Dorsolateral prefrontal cortex (tissue), 122 donors: ENCODE measurements at places on chromosomes 3 and 15.
A peak's percentile ranks its signal among the peaks of the same experiment; 100 is the strongest.

- DNase-seq = no peak
These were observed 44.7 kb upstream of the NR2C2 start for GRCh38 chr3:14902719-14903118.

- DNase-seq = no peak
These were observed 5.7 kb downstream of the TMEM207 start for GRCh38 chr3:190444006-190444405.

DNA sequence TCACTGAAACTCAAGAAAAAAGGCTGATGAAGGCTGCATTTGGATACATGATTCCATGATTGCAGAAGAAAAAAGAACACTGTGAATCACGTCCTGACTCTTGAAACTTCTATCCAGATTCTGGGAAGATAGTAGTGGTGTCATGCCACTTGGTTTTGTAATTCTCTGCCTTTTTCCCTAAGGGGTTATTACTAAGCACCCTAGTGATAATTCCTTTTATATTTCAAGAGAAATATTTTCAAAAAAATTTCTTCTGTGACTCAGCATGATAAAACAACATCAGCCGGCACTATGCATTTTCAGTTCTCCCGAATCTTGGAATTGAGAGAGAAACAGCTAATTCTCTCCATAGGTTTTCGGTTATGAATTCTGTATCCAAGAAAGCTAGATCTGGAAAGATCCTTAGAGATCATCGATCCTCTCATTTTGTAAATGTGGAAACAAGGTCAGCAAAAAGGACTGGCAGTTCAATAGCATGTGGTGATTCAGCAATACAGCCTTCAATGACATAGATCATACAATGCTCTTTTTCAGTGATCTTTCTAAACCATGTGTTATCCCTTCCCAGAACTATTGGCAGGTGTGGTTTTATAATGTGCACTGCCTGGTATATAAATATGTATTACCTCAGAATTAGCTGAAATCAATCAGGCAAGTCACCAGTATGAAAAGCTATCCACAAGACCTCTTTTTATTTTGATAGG, 42.6 kb upstream of the TP63 start:
- no peak for DNase-seq

GRCh38 chr3:42159706-42160472, 68.7 kb downstream of the TRAK1 start:
- DNase-seq = no peak

DNA sequence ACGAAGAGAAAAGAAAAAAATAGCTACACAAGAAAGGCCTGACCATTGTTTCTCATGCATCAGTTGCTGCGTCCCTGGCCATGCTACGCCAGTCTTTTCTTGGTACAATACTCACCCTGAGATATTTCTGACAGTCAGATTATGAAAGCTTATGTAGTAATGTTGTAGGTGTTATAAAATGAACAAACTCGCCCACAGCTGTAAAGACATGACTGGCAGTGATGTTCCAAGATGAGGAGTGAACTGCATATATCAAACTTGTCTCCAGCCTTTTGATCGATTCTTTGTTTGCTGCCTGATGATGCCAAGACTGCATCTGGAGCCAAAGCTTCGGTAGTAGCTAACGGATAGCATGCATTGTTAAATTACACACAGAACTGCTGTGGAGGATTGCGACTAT, 822.7 kb downstream of the TUSC7 start:
- DNase-seq = no peak

GRCh38 chr3:143167969-143168854, 48.6 kb downstream of the CHST2 start:
- DNase-seq = no peak

GRCh38 chr15:66233487-66234415, 19.8 kb downstream of the MEGF11 start:
- peak; percentile 11 for DNase-seq

- DNase-seq = no peak
These were observed 8.2 kb upstream of the SNTN start for GRCh38 chr3:63644212-63644797.

GRCh38 chr3:176172492-176172891, 1024.8 kb downstream of the TBL1XR1 start:
- DNase-seq = no peak

DNA sequence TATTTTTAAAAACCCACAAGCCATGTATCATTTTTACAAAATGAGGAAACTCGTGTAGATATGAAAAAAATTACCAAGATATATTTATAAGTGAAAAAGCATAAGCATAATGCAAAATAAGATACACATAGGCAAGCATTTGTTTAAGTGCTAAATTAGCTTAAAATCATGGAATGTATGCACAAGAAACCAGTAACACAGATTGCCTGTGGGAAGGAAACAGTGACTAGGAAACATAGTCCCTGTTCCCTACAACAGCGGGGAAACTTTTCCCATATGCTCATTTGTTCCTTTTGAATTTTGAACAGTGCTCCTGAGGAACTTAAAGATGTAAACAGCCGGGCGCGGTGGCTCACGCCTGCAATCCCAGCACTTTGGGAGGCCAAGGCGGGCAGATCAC, 169.5 kb downstream of the PDE8A start:
- no peak for DNase-seq

- no peak for DNase-seq
These were observed 18.4 kb downstream of the GOLGB1 start for GRCh38 chr3:121730940-121731687.

- no peak for DNase-seq
These were observed 50.9 kb upstream of the CHRNB4 start for GRCh38 chr15:78691851-78692421.

- DNase-seq = no peak
These were observed 20.5 kb upstream of the ATP10A start for GRCh38 chr15:25883463-25884259.

DNA sequence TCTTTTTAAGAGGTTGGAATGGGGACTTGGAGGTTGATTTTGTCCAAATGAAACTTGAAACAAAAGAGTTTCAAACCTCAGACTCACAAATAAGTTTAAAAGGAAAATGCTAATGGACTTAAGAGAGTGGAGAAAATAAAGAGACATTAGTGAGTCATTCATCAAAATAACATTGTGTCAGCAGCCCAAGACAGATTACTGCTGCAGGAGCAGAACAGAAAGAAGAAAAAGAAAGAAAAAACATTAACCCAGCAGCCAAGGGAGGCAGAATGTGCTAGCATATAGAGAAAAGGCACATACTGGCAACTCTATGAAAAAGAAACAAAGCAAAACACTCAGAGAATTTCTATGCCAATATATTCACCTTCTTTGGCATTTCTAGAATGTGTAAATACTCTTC, 42.6 kb downstream of the ADAMTS9 start:
- no peak for DNase-seq

DNA sequence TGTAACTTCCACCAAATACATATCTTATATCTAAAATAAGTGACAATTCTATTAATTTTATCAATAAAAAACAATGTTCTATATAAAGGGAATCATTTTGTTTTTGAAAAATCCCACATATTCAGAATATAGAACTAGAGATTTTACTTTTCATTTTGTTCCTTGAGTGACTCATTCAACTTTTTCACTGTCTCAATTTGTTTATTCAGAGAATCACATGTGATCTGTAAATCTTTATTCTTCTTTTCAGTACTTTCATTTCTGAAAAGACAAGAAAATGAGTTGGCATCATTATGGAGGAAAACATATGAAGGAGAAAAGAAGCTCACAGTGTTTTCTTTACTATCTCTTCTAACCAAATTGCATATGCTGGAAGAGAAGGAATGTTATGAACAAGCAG, 35.0 kb downstream of the CIP2A start:
- DNase-seq = no peak

- DNase-seq = peak; percentile 60
These were observed 28.7 kb upstream of the RPS17 start for GRCh38 chr15:82568986-82569385.

GRCh38 chr15:36899696-36900095, 200.7 kb downstream of the MEIS2 start:
- DNase-seq = no peak

- no peak for DNase-seq
These were observed 32.2 kb upstream of the DPPA4 start for GRCh38 chr3:109369510-109369909.

GRCh38 chr3:151203051-151203420, at the start of gene GPR171:
TSS of gene GPR171 (minus strand) at chr3:151203216. CDS start at chr3:151199386, 3,830 bp downstream.
- no peak for DNase-seq

- DNase-seq = no peak
These were observed 66.8 kb downstream of the GREM1 start for GRCh38 chr15:32784581-32784980.

- no peak for DNase-seq
These were observed 7.4 kb downstream of the TLR9 start for GRCh38 chr3:52218026-52218425.

GRCh38 chr3:134351427-134351826, 22.8 kb downstream of the AMOTL2 start:
- DNase-seq = no peak

- DNase-seq = no peak
These were observed 25.4 kb upstream of the THRB start for GRCh38 chr3:24520101-24520495.

DNA sequence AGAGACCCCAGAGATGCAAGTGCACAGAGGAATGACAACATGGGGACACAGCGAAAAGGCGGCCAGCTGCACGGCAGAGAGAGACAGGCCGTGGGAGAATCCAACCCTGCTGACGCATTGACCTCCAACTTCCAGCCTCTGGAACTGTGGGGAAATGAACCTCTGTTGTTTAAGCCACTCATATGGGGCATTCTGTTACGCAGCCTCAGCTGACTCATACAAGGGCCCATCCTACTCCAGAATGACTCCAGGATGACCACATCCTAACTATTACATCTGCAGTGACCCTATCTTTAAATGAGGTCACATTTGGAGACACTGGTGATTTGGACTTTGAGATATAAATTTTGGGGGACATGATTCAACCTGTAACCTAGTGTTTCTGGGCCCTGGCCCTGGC, 44.0 kb downstream of the KLF15 start:
- no peak for DNase-seq

DNA sequence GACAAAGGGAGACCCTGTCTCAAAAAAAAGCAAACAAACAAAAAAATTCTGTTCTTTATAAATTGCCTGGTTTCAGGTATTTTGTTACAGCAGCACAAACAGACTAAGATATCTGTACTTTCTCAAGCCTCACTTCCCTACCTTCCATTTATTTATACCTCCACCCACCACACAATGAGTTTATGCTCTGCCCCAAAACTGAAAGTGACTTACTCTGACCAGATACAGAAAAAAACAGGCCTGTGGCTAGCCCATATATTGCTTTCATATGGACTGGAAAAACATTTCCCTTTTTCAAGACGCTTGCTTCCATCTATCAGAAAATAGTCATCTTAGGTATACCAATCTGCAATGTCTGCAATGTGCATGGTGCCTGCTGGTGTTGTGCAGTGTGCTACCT, 8.7 kb upstream of the GPD1L start:
- DNase-seq = no peak

GRCh38 chr15:28875461-28876000, 10.2 kb upstream of the APBA2 start:
- DNase-seq = no peak

GRCh38 chr3:89375451-89375850, 268.0 kb downstream of the EPHA3 start:
- DNase-seq = no peak

- no peak for DNase-seq
These were observed 268.6 kb upstream of the SLITRK3 start for GRCh38 chr3:165464736-165465135.

- no peak for DNase-seq
These were observed 653.2 kb downstream of the ROBO2 start for GRCh38 chr3:77693147-77693546.

GRCh38 chr3:127204841-127205582, 12.1 kb downstream of the PRR23E start:
- DNase-seq = no peak

DNA sequence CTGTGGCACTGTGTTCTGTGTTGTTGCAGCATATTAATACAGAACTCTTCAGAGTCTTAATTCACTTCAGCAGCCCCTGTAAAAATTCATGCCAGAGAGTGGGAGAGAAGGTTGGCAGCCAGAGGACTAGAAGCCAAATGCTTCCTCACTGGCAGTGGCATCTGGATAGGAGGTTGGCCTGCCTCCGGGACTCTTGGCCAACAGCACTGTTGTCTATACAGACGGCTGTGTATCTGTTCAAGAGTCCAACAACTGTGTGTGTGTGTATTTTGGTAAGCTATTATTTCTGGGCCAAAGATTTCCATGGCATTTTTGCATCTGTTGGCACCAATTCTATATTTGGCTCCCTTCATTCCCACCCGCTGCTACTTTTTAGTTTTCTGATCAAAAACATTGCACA, 156.0 kb upstream of the SOX2 start:
- DNase-seq = peak; percentile 77

- DNase-seq = no peak
These were observed 92.2 kb upstream of the RAP2B start for GRCh38 chr3:153069598-153070510.

GRCh38 chr15:85748729-85749128, 46.0 kb downstream of the KLHL25 start:
- no peak for DNase-seq

- DNase-seq = no peak
These were observed 15.1 kb upstream of the BLM start for GRCh38 chr15:90701880-90702630.

DNA sequence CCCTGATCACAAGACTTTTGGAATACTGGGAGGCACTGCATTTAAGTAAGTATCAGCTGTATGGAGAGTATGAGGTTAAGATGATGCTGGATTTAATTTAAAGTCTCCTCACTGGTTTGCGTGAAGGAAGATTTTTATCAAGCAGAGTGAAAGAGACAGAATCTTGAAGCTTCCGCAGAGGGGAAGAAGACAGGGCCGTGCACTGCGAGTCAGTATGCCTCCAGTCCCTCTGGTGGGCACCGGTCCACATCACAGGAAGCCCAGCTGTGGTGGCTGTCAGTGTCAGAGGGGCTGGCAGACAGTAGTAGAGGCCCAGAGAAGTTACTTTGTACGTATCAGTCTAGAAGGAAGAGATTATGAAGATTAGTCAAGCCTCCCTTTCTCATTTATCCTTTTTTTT, 379.0 kb upstream of the TPRG1 start:
- peak; percentile 56 for DNase-seq

GRCh38 chr3:58419780-58420507, 13.7 kb downstream of the PDHB start:
- no peak for DNase-seq

DNA sequence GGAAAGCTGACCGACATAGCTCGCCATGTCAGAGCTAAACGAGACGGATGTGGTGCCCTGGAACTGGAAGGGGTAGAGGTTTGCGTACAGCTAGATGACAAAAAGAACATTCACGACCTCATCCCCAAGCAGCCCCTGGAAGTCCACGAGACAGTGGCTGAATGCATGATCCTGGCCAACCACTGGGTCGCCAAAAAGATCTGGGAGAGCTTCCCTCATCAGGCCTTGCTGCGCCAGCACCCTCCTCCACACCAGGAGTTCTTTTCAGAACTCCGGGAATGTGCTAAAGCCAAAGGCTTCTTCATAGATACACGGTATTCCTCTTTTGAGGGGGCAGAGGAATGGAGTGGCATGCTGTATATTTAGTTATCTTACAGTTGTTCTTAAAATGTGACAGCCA, 30.4 kb downstream of the TIPIN start:
- DNase-seq = peak; percentile 48

GRCh38 chr3:172581757-172582166, 58.5 kb upstream of the TNFSF10 start:
- no peak for DNase-seq
